A549 treated with GW870086 at 1 μM for 4 hours (cell line): ENCODE measurements at places on chromosomes 6 and 20. TPM values are rescaled to one million over a fixed set of nuclear protein-coding genes. Genes with fewer than 3 reads are reported as not detected.

SOX18 gene
- 1.7 to 2.6 TPM (median 2.2 TPM) in 5 replicates for total RNA-seq

TCF19 gene
- 11.9 to 14.7 TPM (median 12.7 TPM) in 5 replicates for total RNA-seq

C20orf144 gene
- total RNA-seq: 0.07 to 0.19 TPM (median 0.11 TPM) in 4 of 5 replicates, not detected in the other

RIPOR3 gene
- 0.08 TPM in 1 of 5 replicates, not detected in the others for total RNA-seq

TFAP2A gene
- 10.8 to 16.7 TPM (median 11.9 TPM) in 5 replicates for total RNA-seq

CASS4 gene
- total RNA-seq: 0.05 TPM in 1 of 5 replicates, not detected in the others

RNF144B gene
- total RNA-seq: 0.08 to 0.50 TPM (median 0.31 TPM) in 5 replicates
